NCI-H1436 (cell line): ENCODE measurements at places on chromosomes 4 and X.

DNA sequence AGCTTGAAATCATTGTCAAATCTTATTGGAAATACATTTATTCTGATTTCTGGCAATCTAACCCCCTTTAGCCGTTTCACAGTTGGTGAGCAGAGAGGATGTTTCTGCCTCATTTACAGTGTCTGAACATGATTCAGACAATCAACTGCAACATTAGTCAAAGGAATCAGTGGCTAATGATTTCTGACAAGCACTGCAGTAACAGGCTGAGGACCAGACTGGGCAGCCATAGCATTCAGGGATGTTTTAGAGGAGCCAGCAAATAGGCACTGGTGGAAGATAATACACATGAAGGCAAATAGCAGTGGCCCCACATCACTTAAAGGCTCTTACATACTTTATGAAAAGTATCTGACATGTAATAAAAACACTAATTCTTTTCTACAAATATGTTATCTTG is 102.8 kb downstream of the TTC29 start:
- DNase-seq: no peak

GRCh38 chr4:41532882-41533281 is 5.1 kb upstream of the LIMCH1 start:
- no peak for DNase-seq

DNA sequence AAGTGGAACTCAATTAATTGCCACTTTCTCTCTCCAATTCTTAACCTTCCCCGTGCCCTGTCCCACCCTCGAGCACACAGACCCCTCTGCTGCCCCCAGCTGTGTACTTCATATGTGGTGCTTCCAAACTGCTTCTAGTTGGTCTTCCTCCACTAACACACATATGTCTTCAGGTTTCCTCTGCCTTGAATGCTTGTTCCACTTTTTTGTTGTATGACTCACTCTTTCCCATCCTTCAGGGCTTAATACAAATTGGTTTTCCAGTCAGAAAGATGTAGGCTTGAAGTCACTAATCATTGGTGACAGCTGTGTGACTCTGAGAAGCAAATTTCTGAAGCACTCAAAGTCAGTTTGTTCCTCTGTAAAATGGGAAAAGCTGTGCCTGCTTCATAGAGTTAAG is 30.6 kb downstream of the TRIM2 start:
- no peak for DNase-seq

DNA sequence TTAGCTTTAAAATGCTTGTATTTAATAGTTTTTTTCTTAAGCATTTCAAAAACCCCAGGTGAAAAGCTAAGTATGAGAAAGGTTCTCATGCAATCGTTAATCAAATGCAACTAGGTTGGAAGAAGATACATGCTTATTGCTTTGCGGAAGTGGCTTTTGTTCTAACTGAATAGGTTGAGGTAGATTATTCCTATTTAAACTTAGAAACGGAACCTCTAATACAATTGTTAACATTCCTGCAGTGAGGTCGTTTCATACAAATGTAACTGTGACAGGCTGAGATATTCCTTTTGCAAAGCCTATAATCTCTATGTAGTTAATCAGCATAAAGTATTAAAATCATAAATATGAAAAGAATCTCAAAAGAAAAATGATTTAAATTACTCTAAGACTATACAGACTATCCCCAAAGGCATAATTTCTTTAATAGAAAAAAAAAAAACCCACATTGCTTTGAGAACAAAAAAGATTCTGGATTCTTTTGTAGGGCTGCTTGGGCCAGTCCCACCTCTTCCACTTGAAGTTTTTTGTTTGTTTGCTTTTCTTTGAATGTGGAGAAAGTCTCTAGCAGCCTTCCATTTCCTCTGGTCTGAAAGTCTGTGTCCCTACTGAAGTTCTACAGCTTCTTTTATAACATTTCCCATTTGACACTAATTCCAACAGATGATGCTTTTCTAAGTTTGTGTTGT is 25.6 kb upstream of the SORBS2 start:
- DNase-seq: no peak

DNA sequence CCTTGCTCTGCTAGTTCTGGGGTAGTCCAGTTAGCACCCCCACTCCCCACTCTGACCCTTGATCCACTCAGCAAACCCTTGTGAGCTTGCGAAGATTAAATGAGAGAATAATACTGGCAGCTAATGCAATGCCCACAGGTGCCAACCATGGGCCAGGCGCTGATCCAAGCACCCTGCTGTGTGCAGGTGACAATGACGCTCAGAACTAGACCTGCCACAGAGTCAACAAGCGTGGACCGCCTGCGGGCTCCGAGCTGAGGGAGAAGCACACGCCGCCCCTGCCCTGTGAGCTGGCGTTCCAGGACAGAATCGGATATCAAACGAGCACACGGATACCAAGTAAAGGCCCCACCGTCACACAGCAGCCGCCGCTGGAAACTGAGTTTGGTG is 129.2 kb downstream of the FAM53A start:
- DNase-seq: no peak
